ENCODE measurements at places on chromosomes 1 and 21.

DNA sequence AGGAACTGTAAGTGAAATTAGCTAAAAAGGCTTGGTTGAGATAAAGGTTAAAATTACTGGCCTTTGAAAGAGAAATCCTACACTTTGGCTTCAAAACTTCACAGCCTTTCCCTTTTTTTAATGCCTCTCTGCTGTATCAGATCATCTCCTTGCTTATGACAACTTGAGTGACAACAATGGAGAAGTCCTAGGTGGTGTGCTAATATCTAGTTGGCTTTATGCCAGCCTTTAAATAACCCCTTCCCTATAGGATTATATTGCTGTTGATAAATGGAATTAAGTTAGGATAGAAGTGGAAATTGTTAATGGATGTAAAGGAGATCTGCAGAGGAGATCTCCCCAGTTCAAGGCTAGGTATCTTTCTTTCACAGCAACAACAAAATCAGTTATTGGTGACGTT is 130.2 kb upstream of the ATP1B1 start:
- DNase-seq = no peak

GRCh38 chr1:201544710-201545109 is 5.8 kb downstream of the NAV1 start:
- no peak for DNase-seq

DNA sequence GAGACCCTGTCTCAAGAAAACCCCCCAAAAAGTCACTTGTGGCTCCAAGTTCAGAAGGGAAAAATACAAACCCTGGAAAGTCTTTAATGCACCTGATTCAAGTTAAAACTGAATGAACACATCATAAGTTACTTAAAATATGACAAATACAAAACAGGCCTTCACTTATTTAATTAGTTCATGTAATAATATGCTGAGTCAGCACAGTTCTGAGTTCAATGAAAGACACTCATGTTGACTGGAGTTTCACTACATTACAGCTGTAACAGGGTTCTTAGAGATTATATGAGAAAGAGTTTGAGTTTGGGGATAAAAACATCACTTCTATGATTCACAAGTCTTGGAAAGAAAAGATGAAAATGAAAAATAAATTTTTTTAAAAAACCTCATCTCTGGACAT is 51.0 kb downstream of the DEGS1 start:
- DNase-seq = no peak

DNA sequence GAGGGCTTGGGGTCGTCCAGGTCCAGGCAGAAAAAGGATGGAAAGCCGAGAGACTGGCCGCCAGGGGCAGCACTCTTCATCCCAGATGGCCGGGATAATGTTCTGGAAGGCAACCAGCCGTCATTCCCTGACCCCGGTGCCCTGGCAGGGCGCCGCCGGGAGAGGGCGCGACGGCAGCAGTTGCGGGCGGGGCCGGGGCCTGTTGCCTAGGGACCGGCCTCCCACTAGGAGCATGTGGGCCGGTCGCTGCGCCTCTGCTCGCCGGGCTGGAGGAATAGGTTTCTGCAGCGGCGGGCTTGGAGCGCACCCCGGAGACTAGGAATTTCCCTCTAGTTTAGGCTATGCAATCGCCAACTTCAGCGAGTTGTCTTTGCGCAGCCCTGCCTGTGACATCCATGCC is 11.0 kb downstream of the DMRTB1 start:
- no peak for DNase-seq

DNA sequence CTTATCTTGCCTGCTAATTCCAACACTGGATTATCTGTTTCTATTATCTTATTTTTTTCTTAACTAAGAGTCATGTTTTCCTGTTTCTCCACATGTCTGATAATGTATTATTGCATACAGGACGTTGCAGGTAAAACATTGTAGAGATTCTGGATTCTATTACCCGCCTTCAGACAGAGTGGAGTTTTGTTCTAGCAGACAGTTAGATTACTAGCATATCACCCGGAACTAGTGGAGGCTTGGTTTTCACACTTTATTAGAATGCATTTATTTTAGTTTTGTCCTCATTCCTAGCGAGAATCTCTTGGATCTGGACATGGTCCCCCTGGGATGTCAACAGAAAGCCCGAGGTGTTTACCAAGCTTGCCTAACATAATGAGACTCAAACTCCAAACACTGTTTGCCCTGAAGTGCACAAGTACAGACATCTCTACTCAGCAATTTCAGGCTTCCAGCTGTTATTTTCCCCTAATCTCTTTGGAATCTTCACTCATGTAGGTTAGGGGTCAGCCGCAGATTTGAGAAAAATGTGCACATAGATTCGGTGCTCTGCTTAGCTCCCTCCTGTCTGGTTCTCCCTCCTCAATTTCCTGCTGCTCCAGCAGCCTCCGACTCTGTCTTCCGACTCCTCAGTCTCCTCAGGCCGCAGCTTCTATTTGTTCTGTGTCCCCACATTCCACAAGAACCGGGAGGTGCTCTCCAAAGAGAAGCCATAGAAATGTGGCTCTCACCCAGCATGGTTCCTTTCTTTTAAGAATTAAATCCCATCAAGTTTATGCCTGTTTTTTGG is 36.8 kb upstream of the PTPRF start:
- DNase-seq = no peak

DNA sequence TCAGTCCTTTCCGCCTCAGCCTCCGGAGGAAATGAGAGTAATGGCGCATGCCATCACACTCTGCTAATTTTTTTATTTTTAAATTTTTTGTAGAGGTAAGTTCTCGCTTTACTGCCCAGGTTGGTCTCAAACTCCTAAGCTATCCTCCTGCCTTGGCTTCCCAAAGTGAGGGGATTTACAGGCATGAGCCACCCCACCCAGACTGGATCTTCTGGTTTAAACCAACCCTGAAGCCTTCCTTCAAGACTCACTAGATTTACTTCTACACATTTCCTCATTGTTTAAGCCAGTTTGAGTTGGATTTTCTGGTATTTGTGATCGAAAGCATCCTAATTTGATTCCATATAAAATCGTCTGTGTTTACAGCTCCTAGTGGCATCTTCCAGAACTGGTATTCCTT is 23.1 kb upstream of the SCAF4 start:
- DNase-seq = no peak

GRCh38 chr1:58695206-58695605 is 4.7 kb downstream of the MYSM1 start:
- no peak for DNase-seq

GRCh38 chr21:43699933-43700599 is 18.9 kb upstream of the PDXK start:
- DNase-seq = no peak

GRCh38 chr1:89699451-89699986 is 66.6 kb downstream of the LRRC8C start:
- DNase-seq = no peak

DNA sequence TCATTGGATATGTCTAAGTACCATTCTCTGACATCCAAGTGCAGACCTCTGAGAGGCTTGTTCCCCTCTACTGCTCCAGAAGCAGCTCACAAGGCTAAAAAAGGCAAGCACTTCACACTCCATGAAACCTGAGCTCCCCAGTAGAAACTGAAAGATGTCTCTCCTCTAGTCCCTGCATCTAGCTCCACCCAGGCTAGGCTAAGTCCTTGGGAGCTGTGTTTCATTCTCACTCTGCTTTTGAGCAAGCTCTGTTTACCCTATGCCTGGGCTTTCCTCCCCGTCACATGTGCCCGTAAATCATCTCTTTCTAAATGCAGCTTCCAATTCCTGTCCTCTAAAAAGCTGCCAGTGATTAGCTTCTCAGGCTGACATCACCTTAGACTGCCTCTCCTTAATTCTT is 39.0 kb downstream of the LRRC71 start:
- DNase-seq = no peak

GRCh38 chr1:211113566-211113965 is 20.4 kb downstream of the KCNH1 start:
- DNase-seq = no peak

DNA sequence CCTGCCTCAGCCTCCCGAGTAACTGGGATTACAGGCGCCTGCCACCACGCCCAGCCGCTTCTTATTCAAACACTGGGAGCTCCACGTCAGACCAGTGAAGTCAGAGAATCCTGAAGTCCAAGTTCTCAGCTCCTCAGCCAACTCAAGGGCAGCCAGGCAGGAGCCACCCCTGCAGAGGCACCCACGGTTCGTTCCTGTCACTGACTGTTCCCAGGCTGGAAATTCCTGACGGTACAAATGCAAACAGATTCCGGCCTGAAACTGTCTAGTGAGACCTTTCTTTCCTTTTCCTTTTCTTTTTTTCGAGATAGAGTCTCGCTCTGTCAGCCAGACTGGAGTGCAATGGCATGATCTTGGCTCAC is 11.7 kb downstream of the SLC35E2B start:
- DNase-seq = no peak

GRCh38 chr1:228194921-228195812 is 12.7 kb upstream of the OBSCN start:
- no peak for DNase-seq

DNA sequence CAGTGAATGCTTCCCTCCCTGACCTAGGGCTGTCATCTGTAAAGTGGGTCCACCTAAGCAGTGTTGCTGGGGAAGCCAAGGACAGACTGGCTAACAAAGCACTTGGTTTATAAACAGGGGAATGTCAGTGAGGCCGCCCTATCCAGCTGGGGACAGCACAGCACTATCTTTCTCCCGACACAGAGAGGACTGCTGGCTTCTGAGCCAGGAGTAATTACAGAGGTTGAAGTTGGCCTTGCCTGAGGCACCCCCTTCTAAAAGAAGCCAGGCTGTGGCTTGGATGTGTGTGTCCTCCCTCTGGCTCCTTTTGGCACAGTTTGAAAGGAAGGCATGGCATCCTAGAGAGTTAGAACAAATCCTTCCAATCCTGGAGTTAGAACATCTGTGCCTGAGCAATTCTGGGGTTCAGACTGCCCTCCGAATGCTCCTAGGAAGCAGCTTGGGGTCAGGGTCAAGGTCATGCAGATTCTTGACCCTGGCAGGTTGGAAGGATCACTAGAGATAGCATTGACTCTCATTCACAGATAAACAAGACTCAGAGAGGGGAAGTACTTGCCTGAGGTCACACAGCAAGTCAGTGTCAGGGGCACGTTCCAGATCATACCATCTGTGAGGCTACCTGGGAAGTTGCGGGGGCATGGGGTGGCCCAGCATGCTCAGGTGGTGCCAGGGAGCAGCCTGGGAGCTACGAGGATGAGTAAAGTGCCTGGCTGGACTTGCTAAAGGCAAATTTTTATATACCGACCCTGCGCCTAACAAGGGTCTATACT is 1.3 kb upstream of the LDLRAP1 start:
- no peak for DNase-seq

- DNase-seq = peak; percentile 42
These were observed at the start of gene CACYBP for GRCh38 chr1:174999936-175000696. Gene CACYBP, plus strand, starts transcription at chr1:174999947. Its CDS starts 234 bp downstream, at chr1:175000181.

- DNase-seq = no peak
These were observed 3.5 kb downstream of the EXOC8 start for GRCh38 chr1:231334079-231334666.

Measured in activated gamma-delta T cell treated with Interleukin-2 at 50 U/mL for 16 hours (primary cell).